ENCODE measurements at places on chromosomes 11 and 22.

DNA sequence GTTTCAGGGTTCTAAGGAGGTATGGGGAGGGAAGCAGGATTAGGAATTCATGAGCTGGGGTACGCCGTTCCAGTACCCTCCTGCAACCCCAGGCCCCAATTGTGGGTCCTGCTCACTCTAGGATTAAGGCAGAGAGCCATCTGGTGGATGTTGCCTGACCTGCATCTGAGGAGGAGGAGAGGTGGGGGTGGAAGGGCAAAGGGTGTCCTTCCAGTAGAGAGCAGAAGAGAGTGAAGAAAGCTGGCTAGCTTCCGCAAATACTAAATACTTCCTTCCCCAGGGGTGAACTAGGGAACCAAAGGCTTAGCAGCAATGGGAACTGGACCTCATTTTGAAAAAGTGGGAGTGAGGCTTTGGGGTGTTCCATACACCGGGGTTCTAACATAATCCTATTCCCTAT is 10.6 kb downstream of the LRRC51 start:
- DNase-seq, result peak; percentile 87

DNA sequence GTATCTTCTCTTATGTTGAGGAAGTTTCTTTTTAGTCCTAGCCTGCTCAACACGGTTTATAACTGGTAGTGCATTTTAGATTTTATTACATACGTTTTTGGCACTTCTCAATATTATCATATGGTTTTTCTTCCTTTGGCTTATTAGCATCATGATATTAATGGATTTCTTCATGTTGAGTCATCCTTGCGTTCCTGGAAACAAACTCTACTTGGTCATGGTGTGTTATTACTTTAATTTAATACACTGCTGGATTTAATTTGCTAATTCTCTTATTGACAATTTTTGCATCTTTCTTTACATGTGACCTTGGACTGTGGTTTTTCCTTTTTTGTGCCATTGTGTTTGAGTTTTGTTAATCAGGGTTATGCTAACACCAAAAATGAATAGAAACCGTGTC is 20.5 kb downstream of the IGF2 start:
- no peak for DNase-seq

DNA sequence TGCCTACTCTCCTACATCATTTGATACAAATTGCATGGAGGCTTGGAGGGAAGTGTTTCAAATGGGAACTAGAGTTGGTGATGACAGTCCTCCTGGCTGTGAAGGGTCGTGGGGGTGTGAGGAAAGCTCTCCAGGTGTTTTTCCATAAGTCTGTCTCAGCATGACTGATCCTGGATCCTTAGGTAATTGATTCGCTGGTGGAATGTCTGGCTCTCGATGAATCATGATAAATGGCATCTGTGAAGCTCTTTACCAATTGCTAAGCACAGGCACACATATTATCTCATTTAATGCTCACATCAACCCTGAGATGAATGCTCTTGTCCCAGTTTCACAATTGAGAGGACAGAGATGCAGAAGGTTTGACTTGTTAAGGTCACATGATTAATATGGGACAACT is 107.5 kb downstream of the PKNOX2 start:
- no peak for DNase-seq

DNA sequence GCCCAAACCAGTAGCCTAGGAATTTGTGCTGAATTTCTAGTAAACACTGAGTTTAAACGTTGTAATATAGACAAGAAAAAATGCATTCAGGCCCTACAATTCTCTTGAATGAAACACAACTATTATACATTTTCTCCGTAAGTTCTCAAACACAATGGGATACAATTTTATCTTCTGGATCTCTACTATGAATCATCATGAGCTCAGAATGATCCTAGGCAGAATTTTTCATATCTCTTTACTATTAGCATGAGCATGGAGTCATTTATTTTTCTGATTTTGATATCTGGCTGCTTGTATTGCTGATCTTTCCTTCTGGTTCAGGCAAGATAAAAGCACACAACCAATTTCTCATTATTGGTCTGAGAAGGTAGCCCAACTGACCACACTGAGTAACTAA is 1123.4 kb upstream of the RAG2 start:
- DNase-seq, result no peak

DNA sequence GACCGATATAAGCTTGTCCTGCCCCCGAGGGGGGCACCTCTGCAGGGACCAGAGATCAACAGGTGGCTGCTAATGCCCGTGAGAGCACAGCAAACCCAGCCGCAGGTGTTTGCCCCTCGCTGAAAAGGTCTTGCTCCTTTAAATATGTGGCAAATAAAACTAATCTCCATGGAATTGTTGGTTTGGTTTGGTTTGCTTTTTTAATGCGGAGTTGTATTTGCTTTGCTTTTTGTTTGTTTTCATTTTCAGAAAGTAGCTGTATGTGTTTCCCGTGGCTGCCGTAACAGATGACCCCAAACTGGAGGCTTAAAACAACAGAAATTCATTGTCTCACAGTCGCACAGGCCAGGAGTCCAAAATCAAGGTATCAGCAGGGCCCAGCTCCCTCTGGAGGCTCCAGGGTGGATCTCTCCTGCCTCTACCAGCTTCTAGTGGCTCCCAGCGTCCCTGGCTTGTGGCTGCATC is 93.0 kb downstream of the CELSR1 start:
- no peak for DNase-seq

- no peak for DNase-seq
Observed at GRCh38 chr11:85813721-85814120, 2.8 kb upstream of the SYTL2 start.

Measured in osteoblast (primary cell).